Heart left ventricle (tissue), 16 donors: ENCODE measurements at places on chromosomes 2 and 18.
A peak's percentile ranks its signal among the peaks of the same experiment; 100 is the strongest.

GRCh38 chr2:102187496-102188150, 800 bp downstream of the IL1RL2 start:
- DNase-seq = peak; percentile 83

GRCh38 chr2:80193566-80193965, 111.0 kb downstream of the LRRTM1 start:
- DNase-seq = no peak

DNA sequence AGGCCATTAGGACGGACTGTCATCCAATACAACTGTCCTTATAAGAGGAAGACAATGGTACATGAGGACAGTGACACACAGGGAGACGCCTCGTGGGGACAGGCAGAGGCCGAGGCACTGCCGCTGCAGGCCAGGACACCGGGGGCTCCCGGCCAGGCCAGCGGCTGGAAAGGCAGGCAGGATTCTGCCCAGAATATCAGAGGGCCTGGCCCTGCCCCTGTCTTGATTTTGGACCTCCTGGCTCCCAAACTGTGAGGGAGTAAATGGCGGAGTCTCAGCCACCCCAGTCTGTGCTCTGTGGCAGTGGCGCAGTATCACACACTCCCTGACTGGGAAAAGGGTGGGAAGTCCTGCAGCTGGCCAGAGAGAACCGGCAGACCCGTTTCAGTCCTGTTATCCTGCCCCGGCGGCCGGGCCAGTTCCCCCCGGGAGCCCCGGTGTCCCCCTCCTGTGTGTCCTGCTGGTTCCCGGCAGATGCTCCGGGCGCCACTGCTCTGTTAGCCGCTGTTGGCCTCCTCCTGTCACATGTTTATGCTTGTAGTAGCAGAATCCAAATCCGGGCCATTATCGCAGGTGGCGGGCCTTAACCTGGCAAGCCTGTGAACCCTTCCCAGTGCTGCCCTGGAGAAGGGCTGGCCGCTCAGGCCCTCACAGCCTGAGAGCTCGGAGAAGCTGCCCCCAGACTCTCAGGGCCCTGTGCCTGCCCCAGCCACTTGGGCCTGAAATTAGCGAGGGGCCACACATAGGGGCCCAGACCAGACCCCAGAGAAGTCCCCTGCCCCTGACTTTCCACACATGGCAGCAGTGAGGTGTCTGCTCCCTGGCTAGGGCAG, 31.4 kb upstream of the TAF1B start:
- no peak for DNase-seq

DNA sequence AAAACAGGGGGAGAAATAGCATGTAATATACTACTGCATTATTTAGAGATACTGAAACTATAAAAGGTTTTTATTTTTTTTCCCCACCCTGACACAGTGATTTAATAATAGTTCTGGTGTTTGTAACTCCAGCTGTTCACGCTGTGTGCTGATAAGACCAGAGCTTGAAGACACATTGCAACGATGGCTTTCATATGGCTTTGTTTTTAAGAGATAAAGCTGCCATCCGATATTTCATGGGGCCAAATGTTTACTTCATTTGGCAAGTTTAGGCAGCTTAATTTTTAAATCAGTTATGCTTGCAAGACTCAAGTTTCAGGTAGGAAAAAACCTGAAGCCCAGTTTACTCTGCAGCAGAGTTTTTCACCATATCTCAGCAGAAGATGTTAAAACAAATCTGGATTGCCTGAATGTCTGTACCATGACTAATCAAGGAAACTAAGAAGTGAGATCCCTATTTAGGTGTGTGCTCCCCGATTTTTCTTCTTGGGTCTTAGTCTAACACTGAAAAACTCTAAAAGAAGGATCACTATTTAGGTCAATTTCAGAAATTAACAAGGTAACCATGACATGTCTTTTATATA, 508.6 kb downstream of the PARD3B start:
- no peak for DNase-seq

DNA sequence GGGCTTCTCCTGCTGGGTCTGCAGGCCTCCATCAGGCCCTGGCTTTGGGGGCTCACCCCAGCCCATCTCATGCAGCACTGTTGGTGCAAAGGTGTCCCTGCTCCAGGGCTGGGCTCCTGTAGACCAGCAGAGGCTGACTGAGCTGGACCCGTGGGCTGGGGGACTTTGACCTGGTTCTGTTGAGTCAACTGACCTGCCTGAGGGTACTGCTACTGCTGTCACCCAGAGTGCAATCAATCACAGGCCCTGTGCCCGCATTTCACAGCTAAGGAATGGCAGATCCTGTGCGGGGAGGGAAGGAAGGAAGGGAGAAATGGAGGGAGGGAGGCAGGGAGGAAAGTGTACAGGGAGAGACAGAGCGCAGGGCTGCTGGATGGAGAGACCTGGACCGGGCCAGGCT, 136.8 kb downstream of the TPO start:
- DNase-seq = no peak

DNA sequence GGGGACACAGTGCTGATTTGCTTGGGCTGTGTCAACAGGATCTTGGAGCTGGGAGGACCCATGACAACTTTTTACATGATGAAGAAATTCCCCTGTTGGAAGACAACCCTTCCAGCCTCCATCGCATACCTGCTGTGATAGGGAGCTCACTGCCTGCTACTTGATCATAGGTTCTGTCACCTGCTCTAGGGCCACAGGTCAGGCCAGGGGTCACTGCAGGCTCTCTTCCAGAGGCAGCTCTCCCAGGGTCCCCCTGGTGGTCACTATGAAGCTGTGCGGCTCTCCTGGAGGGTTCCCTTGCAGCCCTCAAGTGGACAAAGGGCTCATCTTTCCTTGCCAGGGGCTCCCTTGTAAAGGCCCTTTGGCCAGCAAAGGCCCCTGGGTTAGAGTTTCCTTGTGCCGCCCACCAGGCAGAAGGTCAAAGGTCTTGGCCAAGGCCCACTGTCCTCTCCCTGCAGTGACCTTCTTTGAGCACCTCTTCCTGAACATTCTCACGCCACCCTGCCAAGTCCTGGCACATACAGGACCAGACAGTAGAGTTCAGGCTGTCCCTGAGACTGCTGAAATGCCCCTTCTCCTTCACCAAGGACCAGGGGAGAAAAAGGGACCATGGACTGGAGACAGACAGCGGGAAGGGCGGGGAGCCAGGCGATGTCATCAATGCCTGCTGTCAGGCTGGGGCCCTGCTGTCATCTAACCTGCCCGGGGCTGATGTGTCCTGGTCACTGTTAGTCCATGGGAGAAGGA, 345.1 kb downstream of the DYSF start:
- peak; percentile 22 for DNase-seq

DNA sequence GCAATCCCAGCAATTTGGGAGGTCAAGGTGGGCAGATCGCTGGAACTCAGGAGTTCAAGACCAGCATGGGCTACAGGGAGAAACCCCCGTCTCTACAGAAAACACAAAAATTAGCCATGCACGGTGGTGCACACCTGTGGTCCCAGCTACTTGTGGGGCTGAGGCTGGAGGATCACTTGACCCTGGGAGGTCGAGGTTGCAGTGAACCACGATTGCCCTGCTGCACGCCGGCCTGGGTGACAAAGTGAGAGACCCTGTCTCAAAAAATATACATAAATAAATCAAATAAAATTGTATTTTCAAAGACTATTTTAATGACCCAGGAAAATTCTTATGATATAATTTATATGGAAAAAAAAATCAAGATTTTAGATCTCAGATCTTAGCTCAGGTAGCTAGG, 191.5 kb downstream of the ZFP36L2 start:
- DNase-seq = no peak

GRCh38 chr2:98598781-98599428, 9.4 kb downstream of the COA5 start:
- DNase-seq = no peak

DNA sequence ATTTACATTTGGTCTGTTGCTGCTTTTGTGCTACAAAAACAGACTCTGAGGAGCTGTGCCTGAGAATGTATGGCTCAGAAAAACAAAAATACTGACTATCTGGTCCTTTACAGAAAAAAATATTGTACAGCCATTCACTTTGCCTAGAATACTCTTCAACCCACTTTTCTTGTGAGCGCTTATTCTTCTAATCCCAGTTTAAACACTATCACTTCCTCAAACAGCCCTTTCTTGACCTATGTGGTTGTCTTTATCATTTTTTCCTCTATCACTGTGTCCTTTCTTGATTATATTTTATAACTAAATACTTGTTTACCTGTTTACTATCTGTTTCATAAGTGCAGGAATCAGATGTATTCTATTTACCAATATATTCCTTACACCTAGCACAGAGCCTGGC, 33.5 kb downstream of the CUL3 start:
- no peak for DNase-seq

- DNase-seq = no peak
These were observed 86.3 kb upstream of the EFEMP1 start for GRCh38 chr2:56009758-56010458.

GRCh38 chr2:74093840-74094239, 53.9 kb downstream of the BOLA3 start:
- no peak for DNase-seq

DNA sequence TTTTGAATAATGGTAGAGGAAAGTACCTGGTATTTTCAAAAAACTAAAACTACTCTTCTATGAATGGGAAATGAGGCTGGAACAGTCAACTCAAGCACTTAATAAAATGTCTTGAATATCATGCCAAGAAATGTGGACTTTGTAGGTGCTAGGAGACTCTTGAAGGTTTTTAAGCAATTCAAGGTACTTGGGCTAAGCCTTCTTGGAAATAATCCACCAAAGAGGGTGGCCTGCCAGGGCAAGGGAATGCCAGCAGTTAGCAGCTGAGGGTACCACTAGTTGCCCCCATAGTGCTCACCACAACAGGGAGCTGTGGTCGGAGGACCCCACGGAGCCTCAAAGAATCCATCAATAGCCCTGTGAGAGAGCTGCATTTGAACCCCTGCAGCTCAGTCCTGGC, 14.6 kb upstream of the ACYP2 start:
- no peak for DNase-seq

DNA sequence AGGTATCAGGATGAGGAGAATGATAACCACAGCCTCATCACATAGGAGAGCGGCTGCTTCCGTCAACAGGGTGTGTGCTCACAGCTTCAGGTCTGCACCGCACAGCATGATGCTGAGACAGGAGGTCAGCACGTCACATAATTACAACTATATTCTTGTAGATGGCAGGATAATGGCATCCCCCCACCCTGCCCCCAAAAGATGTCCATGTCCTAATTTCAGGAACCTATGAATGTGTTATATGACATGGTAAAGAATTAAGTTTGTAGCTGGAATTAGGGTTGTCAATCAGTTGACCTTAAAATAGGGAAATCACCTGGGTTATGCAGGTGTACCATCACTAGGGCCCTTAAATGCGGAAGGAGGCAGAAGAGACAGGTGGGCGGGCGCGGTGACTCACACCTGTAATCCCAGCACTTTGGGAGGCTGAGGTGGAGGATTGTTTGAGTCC, 73.9 kb downstream of the ARL4C start:
- DNase-seq = no peak

- peak; percentile 49 for DNase-seq
These were observed 26.8 kb downstream of the MPHOSPH10 start for GRCh38 chr2:71157124-71157793.
